Transverse colon (tissue), 4 donors: ENCODE measurements at places on chromosomes 5 and 9. TPM values are rescaled to one million over a fixed set of nuclear protein-coding genes. Genes with fewer than 3 reads are reported as not detected.

GRCh38 chr9:35666045-35666444 lies 1.1 kb upstream of the ARHGEF39 start:
- no peak for DNase-seq

- DNase-seq: no peak
These were observed 89.3 kb downstream of the MACIR start for GRCh38 chr5:103347716-103348423.

DNA sequence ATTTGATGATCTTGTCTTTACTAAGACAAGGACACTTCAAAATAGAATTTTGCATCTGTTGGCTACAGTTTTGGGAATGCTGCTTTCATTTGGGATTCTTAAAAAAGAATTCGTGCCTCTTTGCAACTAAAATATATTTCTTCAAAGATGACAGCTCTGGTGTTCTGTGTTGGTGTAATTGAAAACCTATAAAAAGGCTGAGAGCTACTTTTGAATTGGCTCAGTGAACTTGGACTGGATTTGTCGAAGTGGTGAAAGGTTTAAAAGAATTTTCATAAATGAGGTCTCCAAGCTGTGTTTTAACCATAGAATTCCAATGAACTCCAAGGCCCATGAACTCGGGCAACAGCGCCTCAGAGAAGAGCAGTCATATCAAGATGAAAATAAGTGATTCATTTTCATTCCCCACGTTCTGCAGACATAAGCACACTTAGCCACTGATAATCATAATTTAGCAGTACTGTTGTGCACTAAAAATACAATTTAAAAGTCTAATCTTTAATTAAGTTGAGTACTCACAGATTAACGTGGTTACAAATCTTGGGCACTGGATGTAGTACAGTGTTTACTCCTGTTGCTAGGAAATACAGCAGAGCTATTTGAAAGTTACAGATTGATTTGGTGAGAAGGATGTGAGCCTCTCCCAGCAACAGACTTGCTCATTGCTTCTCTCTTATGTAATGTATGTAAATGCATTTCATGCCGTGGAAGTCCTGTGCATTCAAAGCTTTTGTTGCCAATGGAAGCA lies 10.9 kb downstream of the SNCAIP start:
- no peak for DNase-seq

Gene NTNG2
- not detected for total RNA-seq

Gene GSN
- total RNA-seq: 628 TPM

DNA sequence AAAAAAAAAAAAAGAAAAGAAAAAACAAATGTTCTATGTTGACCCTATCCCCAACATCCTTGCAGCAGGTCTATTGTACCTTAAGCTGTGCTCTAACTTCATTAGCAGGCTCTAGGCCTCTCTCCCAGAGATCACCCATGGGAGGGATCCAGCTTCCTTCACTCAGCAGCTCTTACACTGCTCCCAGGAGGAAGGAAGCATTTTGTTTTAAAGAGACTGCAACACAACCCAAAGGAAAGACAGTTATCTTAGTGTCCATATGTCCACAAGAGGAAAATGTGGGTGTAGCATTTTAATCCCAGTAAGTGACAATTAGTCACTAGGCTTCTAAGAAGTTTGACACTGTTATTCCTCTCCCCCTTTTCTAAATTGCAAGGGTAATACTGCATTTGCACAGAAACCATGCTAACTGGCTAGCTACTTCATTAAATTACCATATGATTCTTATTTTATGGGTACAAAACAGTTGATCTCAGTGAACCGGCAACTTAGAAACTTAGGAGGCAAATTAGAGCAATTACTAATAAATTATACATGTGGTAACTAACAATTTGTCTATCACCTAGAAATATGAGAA lies 58.8 kb downstream of the MARCHF3 start:
- no peak for DNase-seq
